ENCODE measurements at places on chromosomes 2 and 18.

DNA sequence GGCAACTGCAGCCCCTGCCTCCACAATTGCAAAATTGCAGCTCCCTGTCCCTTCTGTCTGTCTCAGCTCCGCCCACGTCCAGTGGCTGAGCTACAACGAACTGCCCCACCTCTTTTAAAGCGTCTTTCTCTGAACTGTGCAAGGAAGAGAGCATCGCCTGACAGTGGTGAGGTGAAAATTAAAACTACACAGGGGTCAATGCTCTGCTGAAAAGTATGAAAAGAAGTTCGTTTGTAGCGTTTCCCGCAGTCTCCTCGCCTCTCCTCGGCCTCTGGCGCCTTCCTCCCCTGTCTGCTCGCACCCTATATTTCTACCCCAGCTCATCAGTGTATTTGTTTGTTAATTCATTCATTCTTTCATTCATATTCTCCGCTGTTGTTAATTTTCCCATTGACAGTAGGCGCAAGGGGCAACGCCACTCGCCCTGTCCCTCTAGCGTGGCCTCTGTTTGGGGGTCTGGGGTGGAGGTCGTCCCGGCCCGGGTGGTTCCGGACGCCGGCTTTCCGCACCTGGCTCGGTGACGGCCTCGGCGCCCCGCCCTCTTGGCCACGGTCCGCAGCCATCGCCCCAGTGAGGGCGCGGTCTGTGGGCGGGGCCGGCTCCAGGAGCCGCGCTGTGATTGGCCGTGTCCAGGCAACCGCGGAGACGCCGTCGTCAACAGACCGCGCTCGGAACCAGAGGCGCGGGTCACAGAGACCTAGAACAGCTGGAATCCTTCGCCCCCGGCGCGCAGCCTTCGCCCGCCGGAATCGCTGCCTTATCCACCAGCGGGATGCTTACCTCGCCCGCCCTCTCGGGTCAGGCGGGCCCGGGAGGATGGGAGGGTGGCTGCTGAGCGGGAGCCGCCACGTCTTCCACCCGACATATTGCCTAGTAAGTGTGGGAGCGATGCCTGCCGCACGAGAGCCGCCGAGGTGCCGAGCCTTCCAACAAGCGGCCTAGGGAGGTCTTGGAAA lies at the start of gene VWA3B:
Gene VWA3B, plus strand, starts transcription at position 677 of the 956 bp plus-strand sequence. CDS start 5,926 bp downstream, outside the sequence.
- DNase-seq: peak; percentile 13

GRCh38 chr2:229660951-229661350 lies 53.4 kb downstream of the DNER start:
- no peak for DNase-seq

- peak; percentile 99 for DNase-seq
These were observed 73.1 kb upstream of the PXDN start for GRCh38 chr2:1817256-1818051.

GRCh38 chr18:3624546-3624934 lies 174.6 kb downstream of the TGIF1 start:
- no peak for DNase-seq

DNA sequence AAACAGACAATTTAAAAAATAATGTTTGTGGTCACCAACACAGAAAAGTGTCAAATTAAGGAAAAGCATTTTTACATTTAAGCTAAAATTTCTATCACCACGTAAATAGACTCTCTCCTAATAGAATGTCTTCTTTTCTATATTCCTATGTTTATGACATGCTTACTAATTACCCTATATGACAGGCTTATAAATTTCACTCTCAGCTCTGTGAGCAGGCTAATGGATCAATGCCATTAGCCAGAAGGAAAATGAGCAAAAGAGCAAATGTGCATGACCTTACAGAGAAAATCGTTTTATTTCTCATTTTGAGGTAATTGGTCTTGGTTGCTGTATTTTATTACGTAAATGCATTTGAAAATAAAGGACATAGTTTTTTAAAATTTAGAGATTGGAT lies 209.7 kb downstream of the TMX3 start:
- DNase-seq: no peak

DNA sequence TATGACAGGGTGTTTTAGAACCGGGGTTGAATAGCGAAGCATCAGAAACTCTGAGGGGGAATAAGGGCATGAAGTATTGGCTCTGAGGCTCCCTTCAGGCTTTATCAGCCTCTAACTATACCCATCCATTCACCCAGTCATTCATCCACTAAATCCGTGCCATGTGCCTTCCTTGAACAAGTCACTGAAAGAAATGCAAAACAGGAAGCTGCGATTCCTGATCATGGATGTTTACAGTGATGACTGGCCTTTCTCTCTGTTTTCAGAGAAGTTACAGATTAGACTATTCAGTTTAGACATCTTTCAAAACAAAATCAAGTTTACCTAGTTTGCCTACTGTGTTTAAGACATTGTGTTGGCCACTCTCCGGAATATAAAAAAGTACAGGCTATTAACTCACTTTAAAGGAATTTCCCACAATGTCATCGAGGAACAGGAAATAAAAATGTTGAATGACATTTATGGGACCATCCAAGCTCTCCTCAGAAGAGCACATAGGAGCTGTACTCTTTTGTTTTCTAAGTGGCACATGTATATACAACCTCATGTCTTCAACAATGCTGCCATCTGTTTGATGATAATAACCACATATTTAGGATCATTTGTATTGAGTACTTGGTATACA lies 43.8 kb upstream of the SLC14A1 start:
- no peak for DNase-seq

DNA sequence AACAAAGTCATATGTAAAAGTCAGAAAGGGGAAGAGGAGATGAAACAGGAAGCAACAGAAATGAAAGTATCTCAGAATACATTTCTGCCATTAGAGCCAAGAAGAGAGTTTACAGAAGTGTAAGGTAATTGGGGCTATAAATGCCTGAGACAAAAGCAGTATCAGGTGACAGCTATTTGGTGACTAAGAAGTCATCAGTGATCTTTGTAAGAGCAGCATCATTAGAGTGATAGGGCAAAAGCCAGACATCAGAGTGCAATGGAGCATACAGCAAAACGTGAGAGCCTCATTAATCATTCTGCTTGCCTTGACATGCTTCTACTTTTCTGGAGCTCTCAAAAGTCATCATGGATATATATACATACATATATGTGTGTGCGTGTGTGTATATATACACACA lies 804.7 kb upstream of the PIK3C3 start:
- DNase-seq: no peak

- DNase-seq: no peak
These were observed 114.4 kb downstream of the CTNNA2 start for GRCh38 chr2:79627237-79627636.

GRCh38 chr18:33960417-33960816 lies 264.3 kb downstream of the NOL4 start:
- no peak for DNase-seq

GRCh38 chr2:9780368-9781130 lies 62.7 kb upstream of the TAF1B start:
- peak; percentile 21 for DNase-seq

GRCh38 chr18:48352051-48352755 lies 57.0 kb downstream of the ZBTB7C start:
- no peak for DNase-seq

GRCh38 chr2:145771525-145771924 lies 1251.6 kb upstream of the ZEB2 start:
- DNase-seq: no peak

DNA sequence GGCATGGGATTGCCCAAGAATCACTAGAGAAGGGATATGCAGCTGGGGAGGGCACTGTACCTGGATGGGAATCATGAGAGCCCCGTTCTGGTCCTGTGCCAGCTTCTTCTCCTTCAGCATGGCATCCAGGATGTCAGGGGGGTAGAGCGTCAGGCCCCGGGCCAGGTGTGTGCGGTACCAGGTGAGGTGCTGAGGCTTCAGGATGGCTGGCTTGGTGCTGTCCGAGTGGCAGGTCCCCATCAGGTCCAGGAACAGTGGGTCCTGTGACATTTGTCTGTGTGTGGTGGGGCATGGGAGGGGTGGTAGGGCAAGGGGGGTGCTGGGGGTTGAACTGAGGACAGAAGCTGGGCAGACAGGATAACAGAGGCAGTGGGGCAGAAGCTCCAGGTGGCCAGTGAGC lies 13.2 kb downstream of the CFAP65 start:
- DNase-seq: no peak

DNA sequence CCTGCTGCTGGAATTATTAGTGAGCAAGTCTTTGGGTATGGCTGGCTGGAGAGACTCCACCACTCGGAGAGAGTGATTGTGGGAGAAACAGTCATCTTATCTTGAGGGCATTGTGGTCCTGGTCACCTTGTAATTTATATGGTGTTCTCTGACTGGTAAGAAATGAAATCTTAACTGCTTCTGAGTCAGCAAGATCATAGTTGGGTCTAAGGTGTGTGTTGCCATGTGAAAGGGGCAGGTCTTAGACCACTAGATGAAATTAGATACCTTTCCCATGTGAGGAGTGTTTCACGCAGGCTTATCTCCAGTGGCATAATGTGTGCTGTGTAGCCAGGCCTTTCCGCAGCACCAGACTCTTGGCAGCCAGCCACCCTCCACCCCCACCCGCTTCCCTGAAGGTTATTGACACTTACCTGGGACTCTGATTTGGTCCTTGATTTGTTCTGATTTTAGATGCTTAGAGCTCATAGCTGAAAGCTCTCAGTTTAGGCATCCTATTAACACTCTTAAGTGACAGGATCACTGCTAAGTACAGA lies 7.7 kb downstream of the MAPRE3 start:
- DNase-seq: no peak

DNA sequence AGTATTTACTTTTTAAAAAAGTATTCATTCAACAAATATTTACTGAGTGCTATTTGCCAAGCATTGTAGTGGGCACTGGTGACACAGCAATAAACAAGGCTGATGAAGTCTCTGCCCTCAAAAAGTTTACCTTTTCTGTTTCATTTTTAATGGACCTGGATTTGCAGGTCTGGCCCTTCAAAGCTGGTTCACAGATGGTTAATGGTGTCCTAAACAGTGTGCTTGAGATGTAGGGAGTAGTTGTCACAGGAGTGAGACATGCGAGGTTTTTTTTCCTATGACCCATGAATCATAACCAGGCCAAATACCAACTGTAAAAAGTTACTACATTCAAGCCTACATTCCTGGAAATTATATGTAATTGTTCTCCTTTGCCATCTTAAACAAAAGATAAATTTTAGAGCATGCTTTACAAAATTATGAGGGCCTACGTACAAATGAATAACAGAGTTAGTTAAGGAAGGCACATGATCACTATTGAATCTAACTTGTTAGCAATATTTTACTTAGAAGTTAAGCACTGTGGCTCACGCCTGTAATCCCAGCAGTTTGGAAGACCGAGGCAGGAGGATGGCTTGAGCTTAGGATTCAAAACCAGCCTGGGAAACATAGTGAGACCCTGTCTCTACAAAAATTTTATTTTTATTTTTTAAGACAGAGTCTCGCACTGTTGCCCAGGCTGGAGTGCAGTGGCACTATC lies 223.9 kb downstream of the MBD5 start:
- DNase-seq: peak; percentile 73

- no peak for DNase-seq
These were observed 250.2 kb downstream of the ALPK2 start for GRCh38 chr18:58378411-58379379.

Measured in AG10803 (cell line).